CD4-positive, alpha-beta T cell treated with Interleukin-6 at 100 ng/mL for 8 hours (primary cell): ENCODE measurements at places on chromosomes 6 and 20.

GRCh38 chr6:49540614-49541013, 9.9 kb upstream of the C6orf141 start:
- no peak for DNase-seq

GRCh38 chr6:15569035-15569995, 93.5 kb downstream of the DTNBP1 start:
- no peak for DNase-seq

- DNase-seq: no peak
Measured at GRCh38 chr6:84521511-84521910, 242.9 kb downstream of the TBX18 start.

- DNase-seq: no peak
Measured at GRCh38 chr20:31330893-31331292, 22.5 kb upstream of the DEFB116 start.

DNA sequence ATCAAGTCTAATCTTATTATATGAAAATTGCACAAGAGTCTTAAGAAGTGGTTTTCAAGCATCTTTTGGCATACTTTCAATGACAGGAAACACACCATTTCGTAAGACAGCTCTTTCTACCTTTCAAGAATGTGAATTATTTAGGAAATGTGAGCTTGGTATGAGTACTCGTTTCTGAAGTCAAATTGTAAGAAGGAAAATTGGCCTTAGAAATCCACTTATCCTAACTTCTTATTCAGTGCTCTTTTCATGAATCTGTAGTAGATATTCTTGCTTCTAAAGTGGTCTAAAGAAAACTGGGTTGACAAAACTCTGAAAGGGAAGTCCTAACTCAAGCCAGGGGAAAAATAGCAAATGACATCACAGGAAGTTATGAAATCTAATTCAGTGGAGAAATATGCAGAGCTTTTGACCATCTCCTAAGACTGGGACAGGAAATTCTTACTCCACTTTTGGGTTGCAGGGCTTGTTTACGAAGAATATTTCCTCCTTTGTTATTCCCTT, 38.5 kb upstream of the OGFRL1 start:
- no peak for DNase-seq

GRCh38 chr6:106692819-106693208, 63.4 kb downstream of the QRSL1 start:
- no peak for DNase-seq
